ENCODE measurements at places on chromosomes 16 and 17.

DNA sequence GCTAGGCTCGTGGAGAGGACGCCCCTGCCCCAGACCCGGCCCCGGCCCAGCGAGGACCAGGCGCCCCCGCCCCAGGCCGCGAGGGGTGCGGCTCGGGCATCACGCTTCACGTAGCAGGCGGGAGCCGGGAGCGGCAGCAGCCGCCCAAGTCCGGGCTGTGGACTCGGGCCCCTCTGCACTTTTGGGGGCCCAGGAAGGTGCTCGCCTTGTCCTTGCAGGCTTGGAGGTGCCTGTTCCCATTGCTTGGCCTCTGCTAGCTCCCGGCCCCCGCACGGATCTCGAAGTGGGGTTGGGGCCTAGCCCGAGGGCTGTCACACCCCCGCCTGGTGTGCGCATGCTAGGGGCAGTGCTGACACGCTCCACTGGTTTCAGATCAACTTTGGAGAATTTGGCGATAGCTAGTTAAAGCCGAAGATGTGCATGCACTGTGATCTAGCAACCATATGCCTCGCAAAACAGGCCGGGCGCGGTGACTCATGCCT, 55.7 kb downstream of the WSB1 start:
- DNase-seq, result peak; percentile 92

- DNase-seq, result no peak
These were observed 30.3 kb upstream of the C16orf78 start for GRCh38 chr16:49343291-49343690.

GRCh38 chr17:29294580-29294900, 592 bp upstream of the NUFIP2 start:
- no peak for DNase-seq

GRCh38 chr17:52376137-52376536, 217.6 kb upstream of the CA10 start:
- no peak for DNase-seq

DNA sequence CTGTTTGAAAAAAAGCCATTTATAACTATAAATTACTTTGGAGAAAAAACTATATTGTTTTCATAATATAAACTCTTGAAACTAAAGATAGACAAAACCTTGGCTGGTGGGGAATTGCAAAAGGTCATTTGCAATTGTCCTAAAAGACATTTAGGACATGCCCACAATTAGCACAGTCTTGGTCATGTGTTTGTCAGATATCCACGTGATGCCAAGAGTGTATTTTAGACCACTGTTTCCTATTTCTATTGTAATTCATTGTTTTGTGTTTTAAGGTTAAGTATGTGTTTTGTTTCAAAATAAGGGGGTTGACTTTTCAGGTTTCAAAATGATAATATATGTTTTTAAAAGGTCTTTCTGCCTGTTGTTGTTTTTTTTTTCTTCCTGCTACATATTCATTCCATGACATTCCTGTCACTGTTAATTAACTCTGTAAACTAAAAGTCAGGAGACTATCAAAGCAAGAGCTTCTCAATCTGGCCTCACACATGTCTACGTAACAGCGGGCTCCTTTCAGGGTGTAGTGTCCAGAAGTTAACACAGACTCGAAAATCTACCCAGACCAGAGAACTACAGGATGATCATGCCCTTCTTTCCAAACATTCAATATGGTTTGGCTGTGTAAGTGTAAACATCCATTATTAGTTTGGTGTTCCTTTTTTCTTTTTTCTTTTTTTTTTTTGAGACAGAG, 58.7 kb downstream of the COG7 start:
- DNase-seq, result no peak

DNA sequence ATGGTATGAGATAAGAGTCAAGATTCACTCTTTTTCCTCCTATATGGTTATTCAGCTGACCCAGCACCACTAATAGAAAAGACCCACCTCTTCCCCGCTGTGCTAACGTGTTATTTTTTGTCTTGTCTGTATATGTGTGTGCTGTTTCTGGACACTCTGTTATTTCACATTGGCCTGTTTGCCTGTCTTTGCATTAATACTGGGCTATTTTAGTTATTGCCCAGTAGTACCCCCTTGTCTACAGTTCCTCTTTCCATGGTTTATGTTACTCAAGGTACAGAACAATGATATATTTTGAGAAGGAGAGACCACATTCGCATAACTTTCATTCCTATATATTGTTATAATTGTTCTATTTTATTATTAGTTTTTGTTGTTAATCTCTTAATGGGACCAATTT, 74.0 kb upstream of the SIAH1 start:
- no peak for DNase-seq

Data from trophoblast cell (in vitro differentiated cells and primary cell).